ENCODE measurements at places on chromosomes 2 and 18.

- no peak for DNase-seq
Measured at GRCh38 chr2:98269830-98270229, 76.4 kb upstream of the CNGA3 start.

DNA sequence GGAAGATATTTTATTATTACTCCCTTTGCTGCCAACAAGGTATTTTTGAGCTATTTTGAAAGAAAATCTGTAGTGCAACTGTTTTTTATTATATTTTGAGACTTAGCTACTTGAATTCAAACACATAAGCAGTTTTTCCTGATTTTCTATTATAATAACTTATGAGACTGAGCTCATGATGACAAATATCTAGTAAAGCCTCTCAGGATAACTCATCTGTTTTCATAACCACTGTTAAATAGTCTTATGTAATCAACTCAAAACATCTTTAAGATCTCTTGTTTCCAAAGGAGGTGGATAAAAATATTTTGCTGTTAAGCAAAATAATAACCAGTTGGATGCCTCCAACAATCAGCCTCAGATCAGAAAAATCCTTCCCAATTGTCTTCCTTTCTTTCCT lies 21.9 kb upstream of the PPP1CB start:
- DNase-seq: no peak

DNA sequence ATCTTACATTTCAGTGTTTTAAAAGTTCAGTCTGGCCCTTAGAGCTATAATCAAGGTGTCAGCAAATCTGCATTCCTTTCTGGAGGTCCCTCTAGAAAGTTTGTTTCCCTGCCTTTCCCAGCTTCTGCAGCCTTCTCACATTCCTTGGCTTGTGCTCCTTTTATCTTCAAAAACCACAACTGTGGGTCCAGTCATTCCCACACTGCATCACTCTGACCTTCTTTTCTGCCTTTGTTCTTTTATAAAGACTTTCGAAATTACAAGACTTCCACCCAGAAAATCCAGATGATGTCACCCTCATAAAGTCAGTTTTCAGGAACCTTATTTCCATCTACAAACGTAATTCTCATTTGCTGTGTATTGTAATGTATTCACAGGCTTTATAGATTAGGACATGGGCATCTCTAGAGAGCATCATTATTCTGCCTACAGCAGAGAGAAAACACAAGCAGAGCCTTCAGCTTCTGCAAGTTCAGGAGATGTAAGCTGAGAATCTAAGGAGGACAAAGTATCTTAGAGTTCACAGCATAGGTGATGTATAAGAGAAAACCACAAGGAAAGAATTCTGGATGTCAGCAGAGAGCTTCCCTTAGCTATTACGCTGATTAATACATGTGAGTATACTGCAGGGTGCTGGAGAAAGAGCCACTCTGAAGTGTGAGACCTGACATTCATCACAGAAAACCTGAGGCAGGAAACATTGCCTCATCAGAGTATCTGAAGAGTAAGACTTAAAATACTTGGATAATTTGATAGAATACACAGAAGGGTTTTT lies 1100.2 kb downstream of the CBLN2 start:
- DNase-seq: no peak

- no peak for DNase-seq
Measured at GRCh38 chr2:230358305-230358704, 31.3 kb downstream of the SP140L start.

- no peak for DNase-seq
Measured at GRCh38 chr2:171798156-171798820, 95.8 kb downstream of the SLC25A12 start.

Data from lower leg skin (tissue), 4 donors.